Activated T-cell treated with anti-CD3 and anti-CD28 coated beads, Interleukin-2, amount 50 U/mL, for 72 hours (primary cell): ENCODE measurements at places on chromosomes 12 and 14. TPM values are rescaled to one million over a fixed set of nuclear protein-coding genes. Genes with fewer than 3 reads are reported as not detected.
A peak's percentile ranks its signal among the peaks of the same experiment; 100 is the strongest.

- no peaks in the 10 kb centered on the region for H3K4me1 ChIP-seq
- H3K4me3 ChIP-seq = peak overlapping the region; percentile 77
- H3K27me3 ChIP-seq = no peaks in the 10 kb centered on the region
- H3K27ac ChIP-seq = peak overlapping the region; percentile 76
Measured at GRCh38 chr12:7937833-7938506, 2.0 kb upstream of the SLC2A3 start.

DNA sequence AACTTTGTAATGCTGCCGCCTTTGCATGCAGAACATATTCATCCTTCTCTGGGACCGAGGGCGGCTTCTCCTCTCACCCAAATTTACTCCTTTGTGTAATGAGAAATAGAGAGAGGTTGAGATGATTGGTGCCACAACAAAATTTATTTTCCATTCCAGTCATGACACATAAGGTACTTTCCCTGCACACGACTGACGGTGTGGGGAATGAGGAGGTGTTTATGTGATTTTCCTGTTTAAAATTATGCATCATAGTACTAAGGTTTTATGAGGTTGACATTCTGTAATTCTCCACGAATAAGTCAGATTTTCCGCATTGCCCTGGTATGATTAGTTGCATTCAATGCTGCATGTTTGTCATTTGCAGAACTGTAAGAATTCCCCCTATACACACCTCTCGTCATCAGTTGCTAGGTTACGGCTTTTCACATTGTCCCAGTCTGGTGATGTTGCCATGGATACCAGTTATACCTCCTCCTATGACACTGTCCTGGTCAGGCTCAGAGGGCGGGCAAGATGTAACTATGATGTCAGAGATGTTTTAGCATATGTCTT lies 23.1 kb downstream of the BICDL1 start:
- H3K4me3 ChIP-seq = peak overlapping the region; percentile 78
- H3K27ac ChIP-seq = peak overlapping the region; percentile 92
- peaks cover 100% of the 10 kb centered on the region for H3K4me1 ChIP-seq

DNA sequence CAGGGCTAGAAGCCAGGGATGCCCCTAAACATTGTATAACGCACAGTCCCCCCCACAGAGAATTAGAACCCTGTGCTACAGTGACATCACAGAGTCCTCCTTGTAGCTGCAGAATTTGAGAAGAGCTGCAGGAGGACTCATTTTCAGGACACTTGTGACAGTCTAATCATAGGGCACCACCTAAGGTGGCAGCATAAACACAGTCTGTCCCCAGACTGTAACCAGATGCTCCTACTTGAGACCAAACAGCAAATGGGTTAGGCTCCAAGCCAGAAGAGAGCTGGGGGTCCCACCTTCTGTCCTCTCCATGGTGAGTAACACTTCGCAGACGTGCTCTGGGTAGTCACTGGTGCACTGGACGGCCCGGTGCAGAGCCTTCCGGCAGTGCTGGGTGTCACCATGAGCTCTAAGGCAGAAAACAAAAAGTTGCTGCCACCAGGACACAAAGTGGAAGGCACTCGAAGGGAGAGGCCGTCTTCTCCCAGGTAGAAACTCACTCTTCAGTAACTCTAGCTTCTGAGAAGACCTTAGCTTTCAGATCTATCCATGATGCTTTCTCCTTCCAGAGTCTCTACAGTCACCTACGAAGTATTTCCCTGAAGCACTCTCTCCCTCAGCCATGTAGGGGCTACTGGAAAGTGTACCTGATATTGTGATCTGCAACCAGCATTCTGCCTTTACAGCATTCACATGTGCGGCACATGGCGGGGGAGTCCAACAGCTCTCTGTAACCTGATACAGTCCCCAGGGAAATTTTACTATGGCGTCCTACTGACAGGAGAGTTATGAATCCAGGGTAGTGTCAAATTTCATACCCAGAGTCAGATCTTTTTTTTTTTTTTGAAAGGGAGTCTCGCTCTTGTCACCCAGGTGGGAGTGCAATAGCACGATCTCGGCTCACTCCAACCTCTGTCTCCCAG lies 17.1 kb downstream of the FICD start:
- H3K36me3 ChIP-seq = peaks cover 10% of the 10 kb centered on the region
- H3K27ac ChIP-seq = no peak overlapping the region
- no peak overlapping the region for H3K4me3 ChIP-seq
- DNase-seq = no peak
- H3K4me1 ChIP-seq = no peaks in the 10 kb centered on the region

DNA sequence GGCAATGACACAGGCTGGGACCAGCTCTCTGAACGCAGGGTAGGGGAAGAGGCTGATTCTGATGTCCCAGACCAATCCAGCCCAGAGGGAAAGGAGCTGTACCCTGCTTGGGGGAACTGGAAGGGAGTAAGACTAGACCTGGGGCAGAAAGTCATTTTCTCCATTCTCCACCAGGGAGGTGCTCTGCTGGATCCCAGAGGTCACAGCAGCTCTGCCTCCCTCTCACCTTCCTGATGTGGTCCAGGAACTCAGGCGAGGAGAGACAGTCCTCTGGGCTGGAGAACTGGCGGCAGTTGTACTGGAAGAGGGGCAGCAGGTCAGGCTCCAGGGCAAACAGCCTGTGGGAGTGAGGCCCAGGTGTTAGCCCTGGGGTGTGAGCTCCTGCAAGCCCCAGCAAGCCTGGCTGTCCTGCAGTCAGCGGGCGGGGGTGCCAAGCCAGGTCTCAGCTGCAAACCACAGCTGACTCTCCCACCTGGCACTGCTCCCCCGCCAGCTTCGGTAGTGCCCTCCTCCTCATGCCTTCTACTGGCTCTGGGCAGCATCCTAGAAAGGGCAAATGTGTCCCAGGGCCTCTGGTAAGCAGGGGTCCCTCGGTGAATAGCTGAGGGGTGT lies 1.9 kb downstream of the NGB start:
- H3K27ac ChIP-seq = no peak overlapping the region
- H3K4me1 ChIP-seq = no peaks in the 10 kb centered on the region
- no peak for DNase-seq

DNA sequence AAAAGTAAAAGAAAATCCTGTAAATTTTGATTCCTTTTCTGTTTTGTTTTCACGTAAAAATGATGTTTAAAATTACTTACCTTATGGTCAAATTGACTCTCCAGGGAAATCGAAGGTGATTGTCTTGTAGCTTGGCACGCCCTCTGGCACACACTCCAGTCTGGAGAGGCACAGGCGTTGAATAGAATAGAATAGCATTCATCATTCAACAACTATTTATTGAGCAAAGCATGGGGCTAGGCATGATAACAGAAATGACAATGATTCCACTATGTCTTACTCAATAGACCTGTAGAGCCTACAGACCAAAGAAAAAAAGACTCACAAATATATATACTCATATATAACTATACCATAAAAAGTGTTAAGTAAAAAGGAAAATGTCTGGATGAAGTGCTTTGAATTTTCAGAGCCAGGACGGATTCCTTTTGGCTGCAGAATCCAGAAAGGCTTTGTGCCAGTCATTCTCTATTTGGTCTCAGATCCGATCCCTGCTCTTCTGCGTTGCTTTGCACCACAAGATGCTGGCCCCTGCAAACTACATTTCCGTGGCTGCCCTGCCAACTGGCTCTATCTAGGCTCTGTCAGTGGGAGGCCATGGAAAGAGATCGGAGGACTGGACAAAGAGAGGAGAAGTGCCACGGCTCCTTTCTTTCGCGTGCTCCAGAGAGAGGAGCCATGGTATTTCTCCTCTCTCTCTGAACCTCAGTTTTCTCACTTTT lies 231.8 kb downstream of the CRADD start:
- H3K36me3 ChIP-seq = no peaks in the 10 kb centered on the region
- no peaks in the 10 kb centered on the region for H3K27me3 ChIP-seq
- no peak overlapping the region for H3K4me3 ChIP-seq

GRCh38 chr14:89308232-89308959 lies 108.6 kb downstream of the FOXN3 start:
- no peak overlapping the region for H3K4me3 ChIP-seq
- H3K36me3 ChIP-seq = peaks cover 3% of the 10 kb centered on the region
- no peak for DNase-seq
- peaks cover 47% of the 10 kb centered on the region for H3K4me1 ChIP-seq

GRCh38 chr14:44316647-44317440 lies 190.2 kb downstream of the FSCB start:
- no peak overlapping the region for H3K27ac ChIP-seq
- DNase-seq = peak; percentile 5
- H3K4me1 ChIP-seq = no peaks in the 10 kb centered on the region

DNA sequence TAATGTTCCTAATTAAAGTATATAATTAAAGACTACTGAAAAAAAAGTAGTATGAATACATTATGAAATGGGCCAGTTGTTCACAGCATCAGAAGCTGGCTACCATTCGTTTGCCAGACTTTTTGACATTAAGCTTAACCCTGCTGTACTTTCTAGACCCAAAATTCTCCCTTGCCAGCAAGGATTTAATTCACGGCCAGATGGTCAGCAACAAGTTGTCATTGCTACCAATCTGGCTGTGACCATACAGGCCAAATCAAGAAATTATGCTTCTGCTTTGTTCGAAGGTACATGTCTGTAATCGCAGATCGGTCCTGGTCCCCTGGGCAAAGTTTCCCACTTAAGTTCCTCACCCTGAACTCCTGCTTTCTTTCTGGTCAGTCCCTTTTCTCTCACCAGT lies 217.7 kb upstream of the ATXN7L3B start:
- no peaks in the 10 kb centered on the region for H3K4me1 ChIP-seq
- no peaks in the 10 kb centered on the region for H3K27me3 ChIP-seq
- no peaks in the 10 kb centered on the region for H3K36me3 ChIP-seq
- DNase-seq = no peak

GRCh38 chr12:115386946-115387345 lies 703.0 kb upstream of the TBX3 start:
- no peak overlapping the region for H3K27ac ChIP-seq
- no peaks in the 10 kb centered on the region for H3K27me3 ChIP-seq
- H3K4me1 ChIP-seq = no peaks in the 10 kb centered on the region
- H3K36me3 ChIP-seq = peaks cover 1% of the 10 kb centered on the region
- H3K4me3 ChIP-seq = no peak overlapping the region
- DNase-seq = no peak

GRCh38 chr12:132432721-132433577 lies 57.0 kb upstream of the FBRSL1 start:
- H3K27me3 ChIP-seq = no peaks in the 10 kb centered on the region
- no peak overlapping the region for H3K27ac ChIP-seq
- H3K4me1 ChIP-seq = peaks cover 26% of the 10 kb centered on the region
- H3K4me3 ChIP-seq = no peak overlapping the region

GRCh38 chr14:79783041-79783440 lies 428.3 kb downstream of the DIO2 start:
- no peaks in the 10 kb centered on the region for H3K4me1 ChIP-seq
- no peak overlapping the region for H3K4me3 ChIP-seq
- no peak for DNase-seq
- H3K36me3 ChIP-seq = peaks cover 2% of the 10 kb centered on the region
- no peaks in the 10 kb centered on the region for H3K27me3 ChIP-seq

DNA sequence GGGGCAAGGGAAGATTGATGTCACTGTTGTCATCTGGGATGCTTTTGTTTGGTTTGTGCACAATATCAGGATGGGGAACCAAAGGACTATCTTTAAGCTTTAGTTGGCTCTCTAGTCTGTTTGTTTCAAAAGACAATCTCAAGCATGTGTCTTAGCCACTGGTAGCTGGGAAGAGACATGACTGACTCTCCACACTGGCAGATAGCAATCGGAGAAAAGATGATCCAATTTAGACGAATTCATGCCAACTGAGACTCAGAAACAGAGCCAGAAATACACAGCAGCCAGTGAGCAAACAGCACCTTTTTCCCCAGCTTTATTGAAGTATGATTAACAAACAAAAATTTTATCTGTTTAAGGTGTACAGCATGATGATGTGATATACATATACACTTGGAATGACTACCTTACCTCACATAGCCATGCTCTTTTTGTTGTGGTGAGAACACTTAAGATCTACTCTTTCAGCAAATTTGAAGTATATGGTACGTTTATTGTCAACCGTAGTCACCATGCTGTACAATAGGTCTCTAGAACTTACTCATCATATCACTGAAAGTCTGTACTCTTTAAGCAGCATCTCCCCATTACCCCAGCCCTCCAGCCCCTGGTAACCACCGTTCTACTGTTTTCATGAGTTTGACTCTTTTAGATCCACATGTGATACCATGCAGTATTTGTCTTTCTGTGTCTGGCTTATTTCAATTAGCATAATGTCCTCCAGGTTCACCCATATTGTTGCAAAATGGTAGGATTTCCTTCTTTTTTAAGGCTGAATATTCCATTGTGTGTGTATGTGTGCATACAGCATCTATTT lies 50.6 kb downstream of the DUSP16 start:
- no peak overlapping the region for H3K4me3 ChIP-seq
- H3K36me3 ChIP-seq = peaks cover 6% of the 10 kb centered on the region
- DNase-seq = peak; percentile 73

DNA sequence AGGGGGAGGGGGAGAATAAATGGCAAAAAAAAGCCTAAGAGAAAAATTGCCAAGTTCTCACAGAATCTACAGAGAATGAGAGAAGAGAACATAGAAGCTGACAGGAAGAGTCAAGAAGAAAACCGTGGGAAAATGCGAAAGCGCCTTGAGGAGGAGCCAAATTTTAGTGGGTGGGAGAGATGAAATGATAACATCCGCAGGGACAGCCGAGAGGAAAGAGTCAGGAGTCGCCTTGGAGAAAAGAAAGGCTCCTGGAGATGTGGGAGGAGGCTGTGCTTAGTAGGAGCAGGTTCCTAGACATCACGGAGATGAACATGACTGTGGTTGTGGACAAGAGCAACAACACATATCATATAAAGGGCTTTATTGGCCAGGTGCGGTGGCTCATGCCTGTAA lies 49.4 kb downstream of the PHLDA1 start:
- no peak for DNase-seq
- H3K4me3 ChIP-seq = peak overlapping the region; percentile 5
- H3K4me1 ChIP-seq = peaks cover 78% of the 10 kb centered on the region
- no peaks in the 10 kb centered on the region for H3K27me3 ChIP-seq

GRCh38 chr12:57243521-57244311 lies 7.3 kb downstream of the STAC3 start:
- DNase-seq = peak; percentile 85
- peaks cover 56% of the 10 kb centered on the region for H3K4me1 ChIP-seq
- peak overlapping the region; percentile 100 for H3K4me3 ChIP-seq

DNA sequence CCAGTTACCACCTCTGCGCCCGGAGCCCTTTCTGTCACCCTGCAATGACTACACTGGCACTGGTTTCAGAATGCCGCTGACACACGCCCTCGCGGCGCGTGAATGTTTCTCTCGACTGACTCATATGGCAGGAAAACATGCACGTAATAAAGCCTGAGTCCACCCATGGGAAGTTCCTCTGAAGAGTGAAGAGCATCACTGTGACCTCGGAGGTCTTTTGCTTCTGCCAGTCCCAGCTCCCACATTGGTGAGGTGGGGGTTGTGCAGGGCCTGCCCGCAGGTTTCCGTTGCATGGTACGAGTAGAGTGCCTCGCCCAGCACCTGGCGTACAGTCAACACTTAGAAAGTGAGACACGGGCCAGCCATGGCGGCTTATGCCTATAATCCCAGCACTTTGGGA lies 11.1 kb upstream of the SLC6A12 start:
- peaks cover 9% of the 10 kb centered on the region for H3K27me3 ChIP-seq
- H3K36me3 ChIP-seq = no peaks in the 10 kb centered on the region
- no peak overlapping the region for H3K27ac ChIP-seq
- DNase-seq = no peak
- no peaks in the 10 kb centered on the region for H3K4me1 ChIP-seq
- H3K4me3 ChIP-seq = no peak overlapping the region

The MYH6 gene
- total RNA-seq = 0.65 TPM

The ANP32D gene
- not detected for total RNA-seq

The ACOT6 gene
- total RNA-seq = not detected

The KCNK13 gene
- not detected for total RNA-seq

The SPSB2 gene
- 10.4 TPM for total RNA-seq

The ANKRD33 gene
- not detected for total RNA-seq

The MBIP gene
- total RNA-seq = 35.2 TPM
